HS-27A (cell line): ENCODE measurements at places on chromosomes 7 and 10.

GRCh38 chr10:11527691-11528255, 83.7 kb downstream of the USP6NL start:
- no peak for DNase-seq

GRCh38 chr10:4130685-4131084, 345.7 kb upstream of the KLF6 start:
- DNase-seq: no peak

DNA sequence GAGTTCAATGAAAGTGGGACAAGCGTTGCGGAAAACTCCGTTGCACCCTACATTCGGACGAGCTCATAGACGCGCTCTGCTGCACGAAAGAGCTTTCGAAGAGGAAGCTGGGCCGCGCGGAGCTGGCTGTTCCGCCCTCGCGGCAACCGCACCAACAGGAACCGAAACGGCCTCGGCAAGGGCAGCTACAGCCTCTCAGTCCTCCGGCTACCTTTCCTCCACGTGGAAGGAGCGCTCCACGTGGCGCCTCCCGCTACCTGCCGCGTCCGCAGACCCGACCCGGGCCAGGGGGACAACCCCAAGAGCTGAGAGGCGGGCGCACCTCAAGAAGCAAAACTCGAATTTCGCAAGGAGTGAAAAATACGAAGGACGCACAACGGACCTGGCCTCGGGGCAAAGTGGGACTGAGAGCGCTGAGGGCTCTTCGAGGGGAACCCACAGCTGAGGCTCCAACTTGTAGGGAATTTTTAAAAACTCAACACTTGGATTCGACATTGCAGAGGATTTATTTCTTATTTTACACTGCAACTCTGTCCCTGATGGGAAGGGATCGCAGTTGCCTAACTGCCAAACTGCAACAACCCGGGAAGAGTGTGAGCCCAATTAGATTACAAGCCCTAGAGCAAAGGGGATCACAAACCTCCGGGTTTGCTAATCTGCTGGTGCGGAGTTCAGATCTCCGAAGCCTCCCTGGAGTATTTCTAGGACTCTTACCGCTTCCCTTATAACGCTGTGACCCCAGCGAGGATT, 1.4 kb downstream of the HPSE2 start:
- DNase-seq: no peak

DNA sequence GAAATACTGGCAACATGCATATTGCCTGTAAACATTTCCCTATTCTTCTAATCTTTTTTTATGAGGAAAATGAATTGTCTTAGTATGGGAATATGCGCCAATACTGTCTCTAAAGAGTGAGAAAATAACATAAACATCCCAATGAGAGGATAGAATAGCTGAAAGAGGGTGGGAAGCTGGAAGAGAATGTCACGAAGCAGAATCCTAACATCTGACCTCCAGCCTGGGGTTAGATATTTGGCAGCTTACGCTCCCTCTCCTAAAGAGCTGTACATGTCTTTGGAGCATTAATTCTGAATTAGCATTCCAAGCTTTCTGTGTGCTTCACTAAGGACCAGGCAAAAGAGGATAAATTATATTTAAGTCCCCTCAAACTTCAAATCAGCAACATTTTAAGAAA, 31.6 kb upstream of the SLC16A12 start:
- DNase-seq: no peak

- no peak for DNase-seq
Observed at GRCh38 chr10:47378606-47379444, 5.3 kb downstream of the ZNF488 start.

DNA sequence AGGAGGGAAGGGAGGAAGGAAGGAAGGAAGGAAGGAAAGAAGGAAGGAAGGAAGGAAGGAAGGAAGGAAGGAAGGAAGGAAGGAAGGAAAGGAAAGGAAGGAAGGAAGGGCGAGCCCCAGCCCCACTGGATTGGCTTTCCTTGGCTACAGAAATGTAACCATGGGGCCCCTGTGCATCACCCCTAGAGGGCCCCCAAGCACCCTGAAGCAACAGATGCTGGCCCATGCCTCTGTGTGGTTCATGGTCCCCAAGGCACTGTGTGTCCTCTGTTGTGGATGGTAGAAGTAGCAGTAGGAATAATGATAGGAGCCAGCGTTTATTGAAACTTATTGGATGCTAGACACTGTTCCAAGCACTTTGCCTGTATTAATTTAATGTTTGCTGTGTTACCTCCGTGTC, 116.6 kb upstream of the MACROH2A2 start:
- no peak for DNase-seq

DNA sequence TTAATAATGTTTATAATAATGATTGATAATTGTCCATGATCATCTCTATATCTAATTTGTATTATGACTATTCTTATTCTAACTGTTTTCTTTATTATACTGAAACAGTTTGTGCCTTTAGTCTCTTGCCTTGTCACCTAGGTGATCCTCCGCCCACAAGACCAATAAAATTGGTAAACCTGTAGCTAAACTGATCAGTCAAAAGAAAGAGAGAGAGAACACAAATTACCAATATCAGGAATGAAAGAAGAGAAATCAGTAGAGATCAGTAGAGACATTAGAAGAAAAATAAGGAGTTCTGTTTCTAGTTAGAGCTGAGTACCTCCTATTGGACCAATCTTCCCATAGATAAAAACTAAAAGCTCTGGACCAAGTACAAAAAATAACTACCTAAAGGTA, 6.1 kb upstream of the COA1 start:
- DNase-seq: no peak

DNA sequence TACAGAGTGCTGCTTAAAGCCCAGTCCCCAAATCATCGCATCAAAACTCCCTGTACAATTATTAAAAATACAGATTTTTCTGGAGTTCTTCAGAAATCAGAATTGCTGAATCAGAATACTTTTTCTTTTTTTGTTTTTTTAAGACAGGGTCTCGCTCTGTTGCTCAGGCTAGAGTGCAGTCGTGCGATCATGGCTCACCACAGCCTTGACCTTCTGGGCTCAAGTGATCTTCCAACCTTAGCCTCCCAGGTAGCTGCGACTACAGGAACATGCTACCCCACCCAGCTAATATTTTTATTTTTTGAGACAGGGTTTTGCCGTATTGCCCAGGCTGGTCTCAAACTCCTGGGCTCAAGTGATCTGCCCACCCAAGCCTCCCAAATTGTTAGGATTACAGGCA, 3.9 kb downstream of the BBIP1 start:
- no peak for DNase-seq

DNA sequence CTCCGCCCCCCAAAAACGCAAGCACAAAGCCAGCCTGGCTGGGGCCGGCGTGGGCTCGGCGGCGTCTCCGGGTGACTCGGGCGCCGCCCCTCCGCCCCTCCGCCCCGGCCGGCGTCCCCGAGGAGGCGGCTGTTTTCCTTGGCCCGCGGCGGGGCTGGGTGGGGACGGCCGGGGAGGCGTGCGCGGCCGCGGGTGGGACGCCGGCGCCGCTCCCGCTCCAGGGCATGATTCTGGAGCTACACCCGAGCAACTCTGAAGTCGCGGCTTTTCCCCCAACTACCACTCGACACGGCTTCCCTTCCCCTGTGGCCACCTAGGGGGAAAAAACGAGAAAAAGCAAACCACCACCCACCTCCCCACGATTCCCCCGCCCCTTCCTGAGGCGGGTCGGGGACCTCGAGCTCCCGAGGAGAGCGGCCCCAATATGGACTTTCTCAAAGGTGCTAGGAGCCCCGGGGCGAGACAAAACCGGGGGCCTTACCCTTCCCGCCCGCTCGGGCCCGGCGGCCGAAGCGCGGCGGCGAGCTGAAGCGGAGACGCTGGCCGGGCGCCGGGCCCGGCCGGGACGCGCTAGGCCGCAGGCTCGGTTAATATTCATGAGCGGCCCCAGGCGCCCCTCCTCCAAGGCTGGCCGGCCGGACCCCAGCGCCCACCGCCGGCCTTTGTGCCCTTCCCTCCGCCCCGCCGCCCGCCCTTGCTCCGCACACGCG, 856 bp downstream of the ARHGAP21 start:
- DNase-seq: no peak

DNA sequence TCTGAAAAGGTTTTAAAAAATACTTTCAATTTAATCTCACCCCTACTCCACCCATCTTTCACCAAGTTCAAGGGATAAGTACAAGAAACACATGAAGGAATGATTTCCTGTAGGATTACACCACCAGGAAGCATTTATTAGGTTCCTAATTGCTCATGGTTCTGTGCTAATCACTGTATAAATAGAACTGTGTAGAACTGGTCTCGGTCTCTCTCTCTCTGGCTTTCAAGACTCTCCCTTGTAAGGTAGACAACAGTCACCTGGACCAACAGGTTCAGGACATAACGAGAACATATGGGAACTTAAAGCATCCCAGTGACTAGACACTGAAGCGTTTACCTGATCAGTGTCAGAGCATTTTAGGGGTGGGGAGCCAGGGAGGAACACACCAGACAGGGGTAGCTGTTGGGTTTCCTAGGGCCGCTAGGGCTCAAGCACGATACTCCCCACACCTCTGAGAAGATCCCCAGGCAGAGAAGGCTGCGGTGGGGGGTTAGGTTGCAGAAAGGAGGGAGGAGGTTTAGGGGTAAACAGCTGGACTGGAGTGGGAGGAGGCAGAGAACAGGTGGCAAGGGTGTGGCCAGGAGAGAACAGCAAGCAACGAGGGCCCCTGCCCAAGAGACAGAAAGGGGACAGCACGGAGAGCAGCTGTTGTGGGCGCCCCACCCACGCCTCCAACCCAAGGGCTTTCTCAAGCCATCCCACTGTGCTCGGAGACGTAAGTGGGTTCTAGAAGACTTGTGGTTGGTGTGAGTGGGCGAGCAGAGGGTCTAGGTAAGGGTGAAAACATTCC, 52.5 kb upstream of the USP6NL start:
- no peak for DNase-seq

GRCh38 chr7:35032166-35032565, 5.1 kb downstream of the DPY19L1 start:
- no peak for DNase-seq

- no peak for DNase-seq
Observed at GRCh38 chr7:158847451-158847866, 8.9 kb upstream of the DYNC2I1 start.

DNA sequence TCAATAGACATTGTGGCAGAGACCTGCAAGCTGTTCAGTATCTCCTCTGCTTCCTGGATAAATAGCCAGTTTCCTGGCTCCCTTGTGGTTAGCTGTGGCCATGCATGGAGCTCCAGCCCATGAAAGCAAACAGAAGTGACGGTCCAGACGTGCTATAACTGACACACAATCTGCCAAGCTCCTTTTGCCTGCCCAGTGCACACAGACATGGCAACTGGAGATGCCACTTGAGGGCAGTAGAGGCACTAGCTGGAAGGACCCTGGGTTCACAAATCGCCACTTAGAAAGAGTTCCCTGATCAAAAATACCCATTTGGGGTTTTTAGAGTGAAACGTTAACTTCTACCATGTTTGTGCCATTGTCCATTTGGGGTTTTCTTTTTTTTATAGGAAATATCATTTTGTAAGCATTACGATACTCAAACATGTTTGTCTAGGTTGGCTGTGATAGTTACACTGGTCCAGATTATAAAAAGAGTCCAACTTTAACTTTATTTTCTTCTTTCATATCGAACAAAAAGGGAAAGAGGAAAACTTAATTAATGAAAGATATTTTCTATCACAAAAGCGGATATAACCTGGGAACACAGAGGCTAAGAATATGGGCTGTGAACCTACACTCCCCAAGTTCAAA, 31.3 kb downstream of the KIN start:
- DNase-seq: no peak

- no peak for DNase-seq
Observed at GRCh38 chr7:112938863-112939573, 147.6 kb downstream of the GPR85 start.

- DNase-seq: no peak
Observed at GRCh38 chr7:5525271-5526099, 101.9 kb upstream of the TNRC18 start.

DNA sequence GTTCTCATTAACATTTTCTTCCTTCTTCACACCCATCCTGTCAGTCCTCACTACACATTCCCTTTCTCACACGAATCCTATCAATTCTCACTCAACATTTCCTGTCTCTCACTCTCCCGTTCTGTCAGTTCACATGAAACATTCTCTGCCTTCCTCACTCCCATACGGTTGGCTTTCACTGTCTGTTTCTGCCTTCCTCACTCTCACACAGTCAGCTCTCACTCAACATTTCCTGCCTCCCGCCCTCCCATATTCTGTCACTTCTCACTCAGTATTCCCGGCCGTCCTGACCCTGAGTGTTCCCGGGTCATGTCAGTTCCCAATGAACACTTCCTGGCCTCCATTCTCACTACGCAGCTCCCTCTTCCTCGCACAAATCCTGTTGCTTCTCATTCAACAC, 61.5 kb downstream of the DYNC2I1 start:
- DNase-seq: no peak
